ENCODE measurements at places on chromosomes 4 and X.

DNA sequence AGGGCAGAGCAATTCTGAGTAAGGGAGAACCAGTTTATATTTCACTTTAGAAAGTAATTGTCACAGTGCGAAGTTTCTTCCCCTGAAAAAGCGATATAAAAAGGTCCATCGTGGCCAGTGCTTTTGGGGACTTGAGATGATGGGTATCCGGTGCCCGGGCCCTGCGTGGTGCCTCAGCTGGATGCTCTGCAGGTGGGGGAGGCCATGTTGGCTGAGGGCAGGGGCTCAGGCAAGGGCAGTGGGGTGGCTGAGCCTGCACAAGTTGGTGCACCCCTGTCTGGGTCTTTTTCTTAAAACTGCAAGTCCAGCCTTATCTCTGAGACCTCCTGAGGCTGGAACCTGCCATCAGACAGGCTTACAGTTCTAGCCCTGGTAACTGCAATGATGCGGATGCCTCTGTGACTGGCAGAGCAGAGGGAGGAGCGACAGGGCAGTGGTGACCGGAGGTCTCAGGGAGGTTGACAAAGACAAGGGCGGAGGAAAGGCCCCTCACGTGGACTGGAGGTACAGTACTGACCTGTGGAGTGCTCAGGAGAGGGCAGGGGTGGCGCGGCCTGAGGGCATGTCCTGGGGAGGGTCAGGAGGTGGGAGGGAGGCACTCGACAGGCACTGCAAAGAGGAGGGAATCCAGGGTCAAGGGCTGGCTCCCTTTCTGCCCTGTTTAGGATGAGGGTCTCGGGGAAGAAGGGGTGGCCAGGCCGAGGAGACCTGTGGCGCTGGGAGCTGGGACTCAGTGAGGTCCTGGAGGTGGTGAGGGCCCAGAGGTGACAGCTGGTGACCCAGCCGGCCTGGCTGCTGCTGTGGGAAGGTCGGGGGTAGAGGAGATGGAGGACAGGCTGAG, 1.8 kb downstream of the RGS12 start:
- no peak for DNase-seq

DNA sequence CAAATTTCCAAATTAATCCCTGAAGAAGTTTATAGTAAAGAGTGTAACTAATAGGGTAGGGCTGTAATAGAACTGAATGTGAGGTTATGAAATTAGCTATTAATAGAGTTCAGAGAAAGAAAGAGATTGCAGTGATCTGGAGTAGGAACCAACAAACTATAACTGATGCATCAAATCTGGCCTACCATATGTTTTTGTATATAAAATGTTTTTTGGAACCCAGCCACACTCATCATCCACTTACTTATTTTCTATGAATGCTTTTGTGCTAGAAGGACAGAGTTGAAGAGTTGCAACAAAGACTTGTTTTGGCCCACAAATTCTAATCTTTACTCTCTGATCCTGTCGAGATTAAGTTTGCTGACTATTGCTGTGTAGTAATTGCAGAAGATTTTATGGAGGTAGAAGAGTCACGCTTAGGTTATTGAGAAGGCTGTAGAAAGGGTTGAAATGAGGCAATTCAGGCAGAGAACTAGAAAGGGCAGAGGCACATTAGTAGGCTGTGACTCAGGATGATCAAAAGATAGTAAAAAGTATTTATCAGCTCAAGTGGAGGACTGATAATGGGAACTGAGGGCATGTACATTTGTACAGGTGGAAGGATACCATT, 298.7 kb upstream of the EMCN start:
- no peak for DNase-seq

DNA sequence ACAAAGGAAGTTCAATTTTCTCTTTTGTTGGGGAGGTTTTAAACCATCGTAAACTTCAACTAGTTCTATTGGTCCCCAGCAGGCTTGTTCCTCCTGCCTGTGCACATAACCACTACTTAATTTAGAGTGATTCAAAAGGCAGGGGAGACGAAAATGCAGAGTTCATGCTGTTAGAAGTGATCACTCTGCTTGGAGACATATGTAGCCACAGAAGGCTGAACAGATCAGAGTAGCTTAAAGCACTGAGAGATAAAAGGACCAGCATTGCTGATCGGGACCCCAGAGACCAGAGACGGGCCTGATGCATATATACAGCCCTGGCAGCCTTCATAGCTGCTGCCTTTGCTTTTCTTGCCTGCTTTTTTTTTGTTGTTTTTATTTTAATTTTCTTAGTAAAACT, 662.0 kb upstream of the CPEB2 start:
- DNase-seq: no peak

DNA sequence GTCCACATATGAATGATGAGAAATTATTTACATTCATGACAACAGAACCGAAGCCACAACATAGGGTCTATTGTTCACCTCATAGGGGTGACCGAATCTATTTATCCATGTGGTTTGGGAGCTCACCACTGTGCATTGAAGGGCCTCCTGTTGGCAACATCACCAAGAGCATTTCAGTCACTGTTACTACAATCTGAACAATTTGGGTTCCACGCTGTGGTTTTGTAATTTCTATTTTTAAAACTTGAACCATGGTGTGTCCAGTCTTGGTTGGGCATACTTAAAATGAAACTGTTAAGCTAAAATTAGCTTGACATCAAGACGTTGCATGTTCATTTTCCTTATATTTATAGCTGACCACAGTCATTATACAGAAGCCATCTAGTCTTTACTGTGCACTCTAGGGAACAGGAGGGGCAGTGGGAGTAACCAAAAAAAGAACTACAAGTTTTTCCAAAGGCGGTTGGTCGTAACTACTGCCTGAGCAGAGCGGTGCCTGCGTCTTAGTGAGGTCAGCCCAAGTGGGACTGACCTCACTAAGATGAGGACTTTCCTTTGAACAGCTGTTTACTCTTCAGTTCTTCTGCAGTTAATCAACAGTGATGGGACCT, 192.1 kb downstream of the SPRY1 start:
- peak; percentile 25 for DNase-seq

DNA sequence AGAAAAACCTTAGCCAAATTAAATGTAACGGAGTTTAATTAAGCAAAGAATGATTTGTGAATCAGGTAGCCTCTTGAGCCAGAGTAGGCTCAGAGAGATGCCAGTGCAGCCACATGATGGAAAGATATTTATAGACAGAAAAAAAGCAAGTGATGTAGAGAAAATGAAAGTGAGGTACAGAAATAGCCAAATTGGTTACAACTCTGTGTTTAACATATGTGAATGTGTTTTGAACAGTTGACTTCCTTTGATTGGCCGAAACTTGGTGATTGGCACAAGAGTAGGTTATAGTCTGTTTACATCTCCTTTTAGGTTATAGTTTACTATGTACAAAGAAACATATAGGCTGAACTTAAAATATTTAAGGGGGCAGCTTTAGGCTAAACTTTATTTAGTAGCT, 459.9 kb upstream of the BOD1L1 start:
- DNase-seq: no peak

DNA sequence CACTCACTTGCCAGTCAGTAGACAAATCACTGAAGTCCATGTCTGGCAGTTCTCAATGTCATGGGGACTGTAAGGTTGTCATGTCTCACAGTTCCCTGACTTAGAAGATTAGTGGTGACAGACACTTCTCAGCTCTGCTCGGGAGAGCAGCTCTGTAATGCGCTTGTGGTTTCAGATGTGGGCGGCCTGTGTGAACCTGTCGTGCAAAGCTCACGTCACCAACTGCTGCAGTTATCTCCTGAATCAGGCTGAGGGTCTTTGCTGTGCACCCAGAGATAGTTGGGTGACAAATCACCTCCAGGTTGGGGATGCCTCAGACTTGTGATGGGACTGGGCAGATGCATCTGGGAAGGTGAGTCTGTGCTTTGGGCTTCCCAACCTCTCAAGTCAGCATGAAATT, at the start of gene IL9R:
Gene IL9R, plus strand, starts transcription at position 261 of the 400 bp plus-strand sequence. Its CDS starts 64 bp downstream, at position 325.
- no peak for DNase-seq

DNA sequence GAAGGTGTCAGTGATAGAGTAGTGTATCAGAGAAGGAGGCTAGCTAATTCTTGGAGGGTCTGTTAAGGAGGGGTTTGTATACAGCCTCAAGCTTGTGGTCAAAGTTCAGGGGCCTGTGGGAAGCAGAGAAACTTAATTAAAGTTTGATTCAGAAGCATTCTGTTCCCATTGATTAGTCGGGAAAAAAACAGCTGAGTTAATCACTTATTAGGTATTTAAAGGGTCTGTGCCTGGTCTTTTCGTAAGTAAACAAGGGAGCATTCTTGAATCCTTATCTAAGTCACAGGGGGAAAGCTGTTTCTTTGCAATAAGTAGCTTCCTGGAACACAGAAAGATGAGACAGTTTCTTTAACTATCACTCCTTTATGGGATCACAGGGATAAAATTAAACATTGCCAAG, 492.1 kb downstream of the PCDH10 start:
- no peak for DNase-seq

DNA sequence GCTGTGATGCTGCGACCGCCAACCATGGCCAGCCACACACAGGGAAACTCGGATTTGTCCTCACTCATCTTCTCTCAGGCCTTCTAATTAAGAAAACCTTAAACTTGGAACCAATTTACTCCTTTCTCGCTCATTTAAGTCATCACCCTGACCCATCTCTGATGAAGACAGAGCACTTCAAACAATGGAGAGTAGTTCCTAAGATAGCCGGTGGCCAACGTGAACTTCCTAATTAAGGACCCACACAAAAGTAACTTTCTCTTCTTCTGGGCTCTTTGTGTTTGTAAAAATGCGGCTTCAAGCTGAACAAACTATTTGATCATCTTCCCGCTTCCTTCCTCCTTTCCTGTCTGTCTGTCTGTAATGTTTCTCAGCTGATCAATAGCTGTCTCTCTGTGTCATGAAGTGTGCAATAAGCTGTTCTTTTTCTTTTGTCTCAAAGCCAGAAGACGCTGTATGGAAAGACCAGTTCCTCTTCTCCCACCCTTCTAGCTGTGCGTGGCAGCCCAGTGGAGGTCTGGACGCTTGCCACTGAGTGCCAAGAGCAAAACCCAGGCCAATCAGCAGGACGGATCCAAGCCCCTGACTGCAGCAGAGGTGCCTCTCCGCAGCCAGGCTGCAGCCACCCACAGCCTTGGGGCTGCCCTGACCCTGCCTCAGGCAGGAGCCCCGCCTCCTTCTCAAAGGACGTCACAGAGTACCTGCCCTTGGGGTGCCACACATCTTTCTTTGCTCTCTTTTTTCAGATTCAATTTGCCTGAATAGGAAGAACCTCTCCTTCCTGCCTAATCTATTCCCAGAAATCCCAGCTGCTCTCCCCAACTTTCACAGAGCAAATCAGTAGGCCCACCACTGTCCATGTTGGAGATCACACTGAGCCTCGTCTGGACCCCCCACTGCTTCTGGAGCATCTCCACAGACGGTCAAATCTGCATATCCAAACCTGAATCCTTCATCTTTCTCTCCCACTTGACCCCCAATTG, 59.3 kb downstream of the MAML3 start:
- no peak for DNase-seq

DNA sequence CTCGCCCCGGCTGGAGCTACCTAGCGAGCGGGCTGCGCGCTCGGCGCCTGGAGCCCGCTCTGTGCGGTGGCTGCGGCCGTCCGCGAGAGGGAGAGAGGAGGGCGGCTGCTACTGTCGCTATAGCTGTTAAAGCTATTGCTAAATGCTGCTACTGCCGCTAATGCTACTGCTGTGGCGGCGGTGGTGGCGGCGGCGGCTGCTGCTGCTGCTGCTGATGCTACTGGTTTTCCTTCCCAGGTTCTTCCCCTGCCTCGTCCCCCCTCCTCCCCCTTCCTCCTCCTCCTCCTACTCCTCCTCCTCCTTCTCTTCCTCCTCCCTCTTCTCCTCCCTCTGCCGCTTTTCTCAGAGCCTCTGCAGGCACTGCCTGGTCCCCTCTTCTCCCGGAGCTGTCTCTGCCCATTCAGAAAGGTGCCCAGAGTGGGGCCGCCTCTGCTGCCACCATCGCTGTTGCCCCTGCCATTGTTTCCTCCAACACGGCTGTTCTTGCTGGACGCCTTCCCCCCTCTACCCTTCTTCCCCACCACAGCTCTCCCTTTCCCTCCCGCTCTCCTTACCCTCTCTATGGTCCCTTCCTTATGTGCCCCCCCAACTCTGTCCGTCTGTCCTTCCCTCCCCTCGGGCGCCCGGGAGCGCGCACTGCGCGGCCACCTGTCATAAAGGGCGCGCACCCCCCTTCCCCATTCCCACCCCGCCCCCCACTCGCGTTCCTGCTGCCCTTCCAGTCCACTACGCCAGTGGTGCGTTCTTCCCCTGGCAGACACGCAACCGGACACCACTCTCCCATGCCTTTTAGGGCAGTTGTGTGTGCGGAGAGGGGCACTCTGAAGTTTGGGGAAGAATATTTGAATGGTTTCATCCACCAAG, at the start of gene NEXMIF:
Gene NEXMIF, minus strand, starts transcription at position 228 of the 864 bp plus-strand sequence.
- DNase-seq: no peak

DNA sequence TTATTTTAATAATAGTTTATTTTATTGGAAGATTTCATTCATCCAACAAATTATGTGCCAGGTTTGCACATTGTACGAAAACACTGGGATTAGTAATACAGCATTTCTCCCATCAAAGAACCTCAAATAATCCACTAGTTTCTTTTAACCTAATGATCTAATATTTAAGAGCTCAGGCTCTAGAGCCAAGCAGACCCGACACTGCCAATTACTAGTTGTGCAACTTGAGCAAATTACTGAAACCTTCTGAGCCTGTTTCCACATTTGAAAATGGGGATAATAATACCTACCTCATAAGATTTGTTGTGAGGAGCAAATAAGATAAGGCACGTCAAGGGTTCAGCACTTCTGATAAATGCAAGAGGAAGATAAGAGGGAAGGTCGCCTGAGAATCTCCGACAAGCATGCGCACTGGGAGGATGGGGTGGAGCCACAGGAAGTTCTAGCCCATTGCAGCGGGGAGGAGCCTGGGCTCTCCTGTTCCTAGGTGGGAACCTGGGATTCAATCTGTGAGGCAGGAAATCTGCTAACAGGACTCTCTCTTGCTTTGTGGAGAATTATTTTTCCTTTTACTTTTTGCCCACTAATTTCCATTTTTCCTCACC, 141.5 kb upstream of the SMAD1 start:
- no peak for DNase-seq

DNA sequence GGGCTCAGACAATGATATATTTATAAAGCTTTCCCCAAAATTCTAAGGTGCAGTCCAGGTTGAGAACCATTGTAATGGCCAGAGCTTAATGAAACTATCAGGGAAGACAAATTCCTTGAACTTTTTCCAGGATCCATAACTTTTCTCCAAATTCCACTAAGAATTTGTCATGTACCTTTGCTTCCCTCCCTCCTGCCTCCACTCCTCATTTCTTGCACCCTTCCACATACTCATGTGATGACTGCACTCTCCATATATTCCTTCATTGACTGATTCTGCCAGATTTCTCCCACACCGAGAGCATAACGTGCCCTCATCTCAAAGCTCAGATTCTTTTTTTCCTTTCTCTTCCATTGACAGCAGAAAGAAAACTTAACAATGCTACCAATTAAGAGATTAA, 20.9 kb upstream of the AMELX start:
- no peak for DNase-seq

GRCh38 chr4:4991541-4992099, 27.6 kb downstream of the CYTL1 start:
- no peak for DNase-seq

All from right kidney (tissue), 9 donors.